ENCODE measurements at places on chromosomes 2 and 18.

DNA sequence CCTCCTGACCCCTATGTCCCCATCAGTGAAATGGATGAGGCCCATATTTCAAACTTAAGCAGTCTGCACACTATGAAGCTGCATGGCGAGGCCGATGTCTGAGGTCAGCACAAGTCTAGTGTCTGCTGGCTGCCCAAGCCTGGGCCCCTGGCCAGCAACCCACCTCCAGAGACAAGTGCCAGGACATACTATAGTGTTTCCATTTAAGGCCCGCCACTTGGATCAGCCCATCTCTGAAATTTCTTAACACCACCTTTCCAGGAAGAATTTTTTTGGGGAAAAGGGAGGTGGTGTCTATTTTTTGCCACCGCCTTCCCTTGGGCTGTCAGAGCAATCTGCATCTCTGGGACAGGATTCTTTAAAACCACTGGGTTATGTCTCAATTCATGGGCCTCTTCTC is 1.8 kb downstream of the ACVR1 start:
- no peak for DNase-seq

GRCh38 chr2:147425437-147426029 is 419.3 kb upstream of the ACVR2A start:
- peak; percentile 24 for DNase-seq

DNA sequence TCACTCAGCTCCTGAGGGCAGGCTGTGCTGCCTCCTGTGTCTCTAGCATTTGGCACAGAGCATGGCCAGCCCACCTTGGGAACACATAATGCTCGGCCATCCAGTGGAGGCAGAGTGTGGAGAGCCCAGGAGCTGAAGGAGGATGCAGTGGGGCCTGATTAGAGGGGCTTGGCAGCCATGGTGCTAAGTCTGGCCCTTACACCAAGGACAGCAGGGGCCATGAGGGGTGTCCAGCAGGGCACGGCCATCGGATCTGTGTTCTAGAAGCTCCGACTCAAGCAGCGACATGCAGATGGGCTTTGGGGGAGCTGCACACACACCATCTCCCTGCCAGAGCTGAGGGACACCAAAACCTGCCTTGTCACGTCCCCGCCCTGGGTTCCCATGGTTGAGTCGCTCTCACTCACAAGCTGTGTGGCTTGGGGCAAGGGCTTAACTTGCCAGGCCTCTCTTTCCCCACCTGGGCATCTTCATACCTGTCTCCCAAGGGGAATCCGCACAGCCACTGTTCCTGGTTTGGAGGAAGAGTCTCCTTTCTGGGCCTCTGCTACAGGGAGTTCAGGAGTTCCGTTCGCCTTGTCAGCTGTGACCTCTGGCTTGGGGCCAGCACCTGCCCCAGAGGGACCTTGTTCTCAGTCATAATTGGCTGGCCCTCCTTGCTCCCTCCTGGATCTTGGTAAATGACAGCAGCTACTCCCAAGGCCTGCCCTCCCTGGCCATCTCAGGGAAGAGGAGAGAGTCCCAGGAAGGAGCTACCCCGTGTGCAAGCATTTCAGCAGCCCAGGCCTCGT is 1.3 kb upstream of the TOGARAM2 start:
- DNase-seq = no peak

GRCh38 chr2:166417669-166418068 is 41.9 kb upstream of the SCN9A start:
- peak; percentile 35 for DNase-seq

DNA sequence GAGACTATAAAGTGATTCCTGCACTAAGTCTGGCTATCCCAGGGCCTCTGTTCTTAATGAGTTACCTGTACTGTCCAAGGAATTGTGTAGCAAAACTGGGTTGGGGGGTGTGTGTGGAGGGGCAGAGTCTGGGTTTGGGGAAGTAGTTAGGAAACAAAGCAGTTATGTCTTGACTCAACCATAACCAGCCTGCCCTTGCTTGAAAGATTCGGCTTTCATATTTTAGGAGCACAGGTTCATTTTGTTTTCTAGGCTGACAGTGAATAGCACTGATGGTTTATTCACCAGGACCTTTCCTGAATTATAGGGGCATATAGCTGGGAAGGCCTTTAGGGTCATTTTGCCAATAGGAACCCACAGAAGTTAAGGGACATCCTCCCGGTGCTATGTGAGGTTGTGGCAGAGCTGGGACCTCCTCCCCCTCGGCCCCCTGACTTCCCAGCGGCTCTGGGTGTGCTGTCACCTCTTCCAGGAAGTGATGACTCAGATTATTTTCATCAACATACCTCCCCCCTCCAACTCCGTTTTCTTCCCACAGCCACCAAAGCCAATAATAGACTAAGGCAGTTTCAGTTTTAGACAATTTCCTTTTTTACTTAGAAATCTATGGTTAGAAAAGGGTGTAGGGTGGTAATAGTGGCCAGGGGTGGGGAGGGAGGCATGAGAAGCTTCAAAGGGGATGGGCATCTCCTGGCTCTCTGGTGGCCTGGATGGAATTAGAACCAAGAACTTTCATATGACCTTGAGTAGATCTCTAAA is 44.8 kb downstream of the SETBP1 start:
- peak; percentile 95 for DNase-seq

GRCh38 chr18:68733707-68734106 is 18.8 kb upstream of the TMX3 start:
- DNase-seq = peak; percentile 1

GRCh38 chr18:9952633-9953416 is 39.0 kb downstream of the VAPA start:
- DNase-seq = peak; percentile 64

DNA sequence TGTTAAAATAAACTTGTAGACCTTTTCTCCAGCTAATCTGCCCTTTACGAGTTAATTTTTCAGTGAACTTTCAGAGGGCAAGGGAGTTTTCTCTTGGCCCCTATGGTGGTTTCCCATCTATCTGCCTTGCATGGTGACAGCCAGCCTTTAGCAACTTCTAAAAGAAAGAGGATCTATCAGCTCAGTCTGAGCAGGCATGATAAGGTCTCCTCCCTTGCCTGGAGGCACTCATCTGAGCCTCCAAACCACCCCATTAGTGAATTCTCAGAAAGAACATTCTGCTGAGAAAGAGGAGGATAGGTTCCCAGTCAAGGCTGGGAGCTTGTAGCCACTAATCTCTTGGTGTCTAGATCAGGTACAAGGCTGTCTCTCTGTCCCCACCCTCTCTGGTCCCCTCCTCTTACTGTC is 10.7 kb upstream of the GYPC start:
- DNase-seq = no peak

DNA sequence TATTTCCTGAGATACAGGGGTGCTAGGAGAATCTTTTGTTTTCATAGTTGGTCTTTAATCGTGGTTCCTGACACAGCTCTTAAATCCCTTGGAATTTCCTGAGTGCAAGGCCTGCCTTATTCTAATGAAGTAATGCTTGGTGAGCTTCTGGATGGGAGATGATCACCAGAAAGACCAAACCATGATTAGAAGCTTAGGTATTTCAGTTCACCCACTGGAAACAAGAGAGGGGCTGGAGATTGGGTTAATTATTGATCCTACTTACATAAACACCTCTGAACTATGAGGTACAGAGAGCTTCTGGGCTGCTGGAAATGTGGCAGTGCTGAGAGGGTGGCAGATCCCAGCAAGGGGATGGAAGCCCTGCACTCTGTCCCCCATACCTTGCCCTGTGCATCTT is 406.8 kb downstream of the THSD7B start:
- DNase-seq = no peak

DNA sequence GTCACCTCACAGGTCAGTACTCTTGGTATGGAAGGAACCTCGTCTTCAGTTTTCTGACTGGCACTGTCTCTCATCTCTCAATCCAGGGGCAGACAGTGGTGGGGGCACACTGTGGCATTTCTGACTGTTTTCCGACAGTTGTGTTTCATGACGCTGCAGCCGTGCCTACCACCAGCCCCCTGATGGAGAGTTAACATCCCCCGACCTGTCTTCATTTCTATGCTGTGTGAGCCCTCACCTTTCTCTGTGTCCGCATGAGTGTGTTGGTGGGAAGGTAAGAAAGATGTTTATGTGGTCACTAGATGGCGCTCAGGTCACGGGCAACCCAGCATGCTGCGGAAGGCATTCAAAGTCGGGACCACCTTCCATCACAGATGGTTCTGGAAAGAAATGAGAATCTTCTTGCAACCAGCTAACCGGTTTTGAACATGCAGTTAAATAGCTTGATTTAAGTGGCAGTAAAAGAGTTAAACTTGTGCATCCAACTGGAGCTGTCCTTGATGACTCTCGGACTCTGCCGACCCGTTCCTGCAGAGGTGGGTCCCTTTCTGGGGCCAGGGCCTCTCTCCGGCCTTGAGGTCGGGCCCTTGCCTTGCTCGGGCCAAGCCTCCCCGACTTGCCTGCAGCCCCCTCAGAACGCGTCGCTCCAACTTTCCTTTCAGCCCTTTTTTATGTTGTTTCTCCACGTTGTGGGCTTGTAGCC is 92.4 kb downstream of the DYSF start:
- peak; percentile 27 for DNase-seq

GRCh38 chr18:5622905-5623304 is 79.1 kb upstream of the EPB41L3 start:
- no peak for DNase-seq

- peak; percentile 19 for DNase-seq
Measured at GRCh38 chr18:24600076-24600654, 139.7 kb downstream of the HRH4 start.

DNA sequence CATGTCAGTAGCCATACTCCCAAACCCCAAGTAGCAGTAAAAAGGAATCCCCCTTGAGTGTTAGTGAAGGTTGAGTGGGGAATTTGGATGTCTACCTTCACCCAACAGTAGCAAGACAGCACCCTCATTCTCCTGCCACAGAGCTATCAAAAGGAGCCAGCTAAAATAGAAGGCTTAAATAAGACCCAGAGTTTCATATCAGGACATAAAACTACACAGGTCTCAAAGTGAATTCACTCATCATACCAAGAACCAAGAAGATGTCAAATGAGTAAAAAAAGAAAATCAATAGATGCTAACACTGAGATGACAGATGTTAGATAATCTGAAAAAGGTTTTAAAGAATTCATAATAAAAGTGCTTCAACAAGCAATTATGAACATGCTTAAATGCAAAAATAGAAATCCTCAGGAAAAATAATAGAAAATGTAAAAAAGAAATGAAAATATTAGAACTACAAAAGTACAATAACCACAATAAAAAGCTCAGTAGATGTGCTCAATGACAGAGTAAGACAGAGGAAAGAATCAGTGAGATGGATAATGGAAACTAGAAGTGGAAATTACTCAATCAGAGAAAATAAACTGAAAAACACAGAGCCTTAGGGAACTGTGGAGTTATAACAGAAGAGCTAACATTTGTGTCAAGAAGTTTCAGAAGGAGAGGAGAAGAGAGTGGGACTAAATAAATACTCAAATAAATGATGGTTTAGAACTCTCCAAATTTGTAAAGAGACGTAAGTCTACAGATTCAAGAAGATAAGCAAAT is 90.5 kb downstream of the EDAR start:
- no peak for DNase-seq

DNA sequence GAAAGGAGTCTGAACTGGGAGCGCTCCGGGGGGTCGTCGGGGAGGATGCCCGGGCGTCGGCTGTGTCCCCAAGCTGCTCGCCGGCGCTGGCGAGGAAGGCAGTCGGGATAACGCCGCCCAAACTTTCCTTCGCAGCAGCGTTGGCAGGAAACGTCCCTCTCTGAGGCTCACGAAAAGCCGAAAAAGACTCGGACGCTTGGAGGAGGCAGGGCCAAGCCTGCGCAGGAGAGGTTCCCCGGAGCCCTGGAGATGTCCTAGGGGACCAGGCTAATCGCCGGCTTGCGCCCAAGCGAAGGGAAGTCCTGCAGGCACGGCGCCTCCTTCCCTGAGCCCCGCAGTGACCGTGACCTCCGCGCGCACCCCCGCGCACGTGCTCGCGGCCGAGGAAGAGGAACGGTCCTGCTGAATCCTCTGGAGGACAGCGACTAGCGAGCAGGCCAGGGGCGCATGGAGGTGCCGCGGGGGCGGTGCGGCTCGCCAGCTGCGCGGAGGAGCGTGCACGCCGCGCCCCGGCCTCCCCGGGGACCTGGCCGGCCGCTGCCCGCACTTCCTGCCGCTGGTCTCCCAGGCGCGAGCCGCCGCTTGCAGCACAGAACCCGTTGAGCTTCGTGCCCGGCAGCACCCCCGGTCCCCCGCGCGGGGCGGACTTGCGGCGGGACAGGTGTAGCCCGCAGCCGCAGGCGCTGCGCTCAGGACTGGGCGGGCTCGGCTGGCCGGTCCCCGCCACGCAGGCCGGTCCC is at the start of gene SH3RF3:
TSS of gene SH3RF3 (plus strand) at position 590 of the 740 bp plus-strand sequence.
- DNase-seq = peak; percentile 9

- no peak for DNase-seq
Measured at GRCh38 chr18:51603551-51603950, 406.1 kb upstream of the MEX3C start.

DNA sequence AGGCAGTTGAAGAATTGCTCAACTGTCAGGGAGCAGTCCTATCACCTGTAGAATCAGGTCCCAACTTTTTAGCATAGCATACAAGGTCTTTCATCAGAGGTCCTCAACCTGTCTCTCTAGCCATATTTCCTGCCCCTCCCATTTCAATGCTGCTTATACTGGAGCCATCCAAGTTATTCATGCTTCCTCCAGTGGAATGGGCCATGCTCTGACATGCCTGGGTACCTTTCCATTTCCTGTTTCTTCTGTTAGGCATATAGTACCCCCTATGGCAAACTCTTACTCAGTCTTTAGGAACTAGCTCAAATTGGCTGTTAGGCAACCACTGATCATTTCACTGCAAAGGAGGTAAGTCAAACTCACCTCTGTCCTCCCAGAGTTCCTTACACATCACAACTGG is 51.0 kb upstream of the ABCA12 start:
- DNase-seq = no peak

DNA sequence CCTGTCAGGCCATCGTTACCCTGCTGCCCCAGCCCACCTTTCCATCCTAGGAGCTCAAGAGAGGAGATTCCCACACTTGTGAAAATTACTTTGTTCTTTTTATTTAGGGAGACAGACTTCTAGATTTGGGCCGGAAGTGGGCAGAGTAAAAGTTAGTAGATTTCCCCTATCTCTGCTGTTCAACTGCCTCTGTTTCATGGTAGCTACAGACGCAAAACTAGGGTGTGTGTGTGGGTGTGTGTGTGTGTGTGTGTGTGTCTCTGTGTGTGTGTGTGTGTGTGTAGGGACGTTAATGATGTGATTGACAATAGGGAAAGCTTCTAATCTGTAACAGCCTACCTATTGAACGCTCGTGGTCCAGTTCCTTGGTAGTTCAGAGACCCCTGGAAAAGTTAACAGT is 438 bp downstream of the PSMA8 start:
- DNase-seq = no peak

DNA sequence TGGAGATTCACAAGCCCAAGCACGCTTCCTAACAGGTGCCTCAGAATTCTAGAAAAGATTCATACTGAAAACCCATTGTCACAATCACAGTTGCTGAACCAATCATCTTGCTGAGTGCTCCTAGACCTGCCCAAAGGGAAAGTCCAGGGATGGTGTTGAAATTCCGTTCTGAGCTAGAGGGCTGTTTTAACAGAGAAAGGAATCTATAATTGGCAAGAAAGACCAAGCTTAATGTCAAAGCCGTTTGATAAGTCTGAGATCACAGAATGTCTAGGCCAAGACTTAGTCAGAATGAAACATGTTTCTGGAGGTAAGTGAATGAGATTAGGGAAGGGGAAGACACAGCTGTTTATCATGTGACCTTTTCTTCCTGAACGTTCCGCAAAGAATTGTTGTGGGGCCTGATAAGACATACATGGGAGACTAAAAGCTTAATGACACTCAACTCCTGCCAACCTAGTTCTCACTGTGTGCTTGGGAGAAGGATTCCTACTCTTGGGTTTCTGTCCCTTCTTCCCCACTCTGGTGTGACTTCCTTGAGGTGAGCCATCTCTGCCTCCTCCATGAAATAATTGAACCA is 27.5 kb downstream of the PMAIP1 start:
- DNase-seq = peak; percentile 50
